SJSA1 (cell line): ENCODE measurements at places on chromosomes 2 and 18.

DNA sequence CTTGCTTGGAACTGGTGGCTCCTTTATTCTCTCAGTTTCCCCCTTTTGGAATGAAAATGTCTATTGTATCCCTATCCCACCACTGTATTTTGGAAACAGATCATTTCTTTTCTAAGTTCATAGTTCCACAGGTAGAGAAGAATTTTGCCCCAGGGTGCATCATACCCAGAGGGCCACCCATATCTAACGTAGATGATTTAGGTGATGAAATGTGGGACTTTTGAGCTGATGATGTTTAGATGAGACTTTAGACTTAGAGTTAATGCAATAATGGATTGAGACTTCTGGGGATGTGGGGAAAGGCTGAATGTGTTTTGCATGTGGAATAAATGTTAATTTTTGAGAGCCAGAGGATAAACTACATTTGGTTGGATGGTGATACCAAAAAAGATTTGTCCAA is 107.9 kb upstream of the CYP26B1 start:
- DNase-seq = no peak

DNA sequence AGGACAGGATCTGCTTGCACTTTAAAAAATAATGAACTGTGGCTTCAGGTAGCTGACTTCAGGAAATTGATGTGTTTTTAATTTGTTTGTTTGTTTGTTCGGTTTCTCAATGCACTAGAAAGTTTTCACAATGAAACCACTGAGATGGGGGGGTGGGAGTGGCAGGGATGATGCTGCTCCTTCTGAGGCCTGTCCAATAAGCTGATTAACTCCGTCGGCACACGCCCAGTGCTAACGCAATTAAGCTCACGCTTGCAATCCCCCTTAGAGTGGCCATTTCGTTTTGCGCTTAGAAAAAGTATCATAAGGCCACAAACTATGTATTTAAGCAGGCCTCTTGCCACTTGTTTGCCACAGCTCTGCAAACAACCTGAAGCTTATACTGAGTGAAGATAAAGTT is 12.5 kb upstream of the GPR39 start:
- DNase-seq = no peak

GRCh38 chr2:241780939-241781569 is 4.4 kb downstream of the GAL3ST2 start:
- no peak for DNase-seq

DNA sequence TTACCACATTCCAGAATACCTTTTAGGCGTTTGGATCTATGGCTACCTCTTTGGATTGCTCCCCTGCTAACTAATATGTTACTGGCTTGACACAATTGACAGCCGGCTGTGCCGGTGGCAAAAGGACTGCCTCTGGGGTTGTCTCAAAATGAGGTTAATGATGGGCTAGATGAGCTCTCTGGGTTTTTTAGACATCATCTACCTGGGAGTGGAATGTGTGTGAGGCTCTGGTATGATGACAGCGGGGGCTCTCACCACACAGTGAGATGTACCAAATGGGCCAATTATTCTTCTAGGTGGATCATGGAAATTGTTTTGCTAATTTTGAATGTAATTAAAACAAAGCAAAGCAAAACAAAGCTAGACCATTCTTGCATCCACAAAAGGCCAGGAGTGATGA is 391.1 kb upstream of the SPRED2 start:
- DNase-seq = no peak

DNA sequence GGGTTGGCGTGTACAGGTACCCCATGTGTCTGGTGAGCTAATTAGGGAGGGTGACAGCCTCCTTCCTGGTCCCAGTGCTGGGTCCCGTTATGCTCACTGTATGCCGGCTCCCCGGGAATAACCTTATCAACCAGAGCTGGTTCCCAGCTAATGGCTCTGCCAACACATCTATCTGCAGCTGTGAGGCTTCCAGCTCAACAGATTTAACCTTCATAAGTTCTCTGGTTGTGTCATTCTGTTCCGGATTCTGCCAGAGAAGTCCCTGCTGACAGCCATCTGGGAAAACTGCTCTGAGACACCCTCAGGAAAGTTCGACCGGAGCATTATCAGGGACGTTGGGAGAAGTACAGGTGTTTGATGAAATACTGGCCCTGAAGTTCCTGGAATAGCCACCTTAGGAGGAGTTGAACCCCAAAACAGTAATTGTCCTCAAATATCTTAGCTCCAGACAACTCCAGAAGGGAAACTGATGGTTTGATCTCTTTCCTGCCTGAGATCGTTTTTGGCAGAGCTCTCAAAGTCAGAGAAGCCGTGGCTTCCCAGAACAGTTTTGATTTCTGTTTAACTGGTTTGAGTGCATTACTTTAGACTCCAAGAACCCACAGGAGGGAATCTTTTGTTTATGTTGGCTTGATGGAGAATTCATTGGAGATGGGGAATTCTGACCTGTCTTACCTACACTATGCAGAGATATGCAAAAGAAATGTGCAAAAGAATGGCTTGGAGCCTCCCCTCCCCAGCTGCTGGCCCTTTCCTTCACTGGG is 39.4 kb upstream of the TXNDC2 start:
- DNase-seq = no peak

DNA sequence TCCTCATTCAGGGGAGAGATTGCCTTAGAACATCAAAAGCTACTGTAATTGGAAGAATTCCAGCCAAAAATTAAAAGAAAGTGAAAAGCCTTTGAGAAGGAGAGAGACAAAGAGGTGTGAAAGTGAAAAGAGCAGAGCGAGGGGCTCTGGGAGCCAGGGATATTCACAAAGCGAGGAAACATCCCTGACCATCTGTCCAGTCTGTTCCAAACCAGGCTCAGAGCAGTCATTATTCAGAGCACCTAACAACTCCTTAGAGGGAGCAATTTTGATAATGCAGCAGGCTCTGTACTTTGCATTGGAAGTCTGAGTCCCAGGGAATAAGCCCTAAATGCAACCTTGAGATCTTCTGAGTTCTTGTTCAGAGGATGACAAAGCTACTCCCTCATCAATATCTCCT is 119.1 kb upstream of the LYPD1 start:
- no peak for DNase-seq

DNA sequence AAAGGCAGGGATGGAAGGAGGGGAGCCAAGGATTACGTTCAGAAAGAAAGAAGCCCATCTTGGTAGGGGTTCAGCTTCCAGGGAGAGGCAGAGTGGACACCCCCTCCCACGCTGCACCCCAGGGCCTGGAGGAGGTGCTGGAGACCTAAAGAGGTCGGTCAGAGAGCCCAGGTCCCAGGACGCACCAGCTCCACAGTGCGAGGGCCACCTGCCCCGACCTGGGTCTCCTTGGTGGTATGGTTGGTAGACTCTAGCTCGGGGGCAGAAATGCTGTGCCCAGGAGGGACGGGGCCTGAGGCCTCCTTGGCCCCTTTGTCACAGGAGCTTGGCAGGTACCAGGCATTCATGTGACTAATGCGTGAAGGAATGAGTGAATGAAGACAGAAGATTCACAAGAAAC is 87.1 kb upstream of the RAB6C start:
- DNase-seq = no peak

GRCh38 chr2:11254100-11254536 is 90.3 kb downstream of the ROCK2 start:
- DNase-seq = no peak

- DNase-seq = no peak
These were observed 283.3 kb downstream of the NRXN1 start for GRCh38 chr2:50748671-50749070.

DNA sequence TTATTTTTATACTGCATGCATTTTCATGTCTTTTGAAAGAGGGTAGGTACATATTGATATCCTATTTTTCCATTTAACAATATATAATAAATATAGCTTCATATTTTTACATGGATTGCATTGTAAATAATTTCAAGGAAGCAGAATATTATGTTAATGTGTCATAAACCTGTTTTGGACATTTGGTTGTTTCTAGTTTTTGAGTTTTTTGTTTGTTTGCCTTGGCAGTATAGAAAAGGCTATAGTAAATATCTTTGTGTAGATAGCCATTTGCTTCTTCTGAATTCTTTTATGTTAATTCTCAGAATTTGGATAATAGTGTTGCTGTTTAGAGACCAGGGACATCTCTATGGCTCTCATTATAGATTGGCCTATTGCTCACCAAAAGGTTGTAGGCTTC is 645.2 kb downstream of the SLC4A3 start:
- no peak for DNase-seq

DNA sequence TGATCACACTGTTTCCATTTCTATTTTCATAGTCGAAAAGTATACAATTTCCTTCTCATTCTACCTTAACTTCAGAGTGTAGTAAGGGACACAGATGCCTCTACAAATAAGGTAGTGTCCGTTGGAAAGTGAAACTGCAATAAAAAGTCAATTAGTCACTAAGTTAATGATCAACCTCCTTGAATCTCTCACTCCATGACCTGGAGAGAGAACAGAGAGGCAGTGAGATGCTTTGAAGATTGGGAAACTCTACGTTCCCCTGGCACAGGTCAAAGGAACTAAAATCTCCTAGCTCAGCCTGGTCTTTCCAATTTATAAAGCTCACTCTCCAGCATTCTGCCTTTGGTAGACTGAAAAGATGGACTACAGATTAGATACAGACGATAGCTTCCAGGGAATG is 153.8 kb upstream of the ACAA2 start:
- DNase-seq = no peak

DNA sequence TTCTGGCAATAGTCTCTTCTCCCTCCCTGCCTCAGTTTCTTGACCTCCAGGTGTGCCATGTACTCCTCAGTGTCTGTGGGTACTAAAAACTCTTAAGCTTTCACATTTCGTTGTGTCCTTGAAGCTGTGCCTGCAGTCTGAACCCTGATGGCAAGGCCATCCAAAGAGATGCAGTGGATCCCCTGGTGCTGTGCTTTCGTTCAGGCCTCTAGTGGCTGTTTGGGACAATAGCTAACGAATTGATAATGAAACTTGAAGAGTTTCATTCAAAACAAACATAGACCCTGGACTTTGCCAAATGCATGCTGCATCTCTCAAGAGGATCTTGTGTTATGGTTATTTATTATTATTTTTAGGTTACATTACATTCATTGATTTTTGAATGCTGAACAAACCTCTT is 523.1 kb upstream of the FSIP2 start:
- DNase-seq = no peak

GRCh38 chr2:137523931-137524330 is 440.3 kb upstream of the HNMT start:
- DNase-seq = no peak

GRCh38 chr18:63258749-63259566 is 60.6 kb downstream of the BCL2 start:
- DNase-seq = no peak

DNA sequence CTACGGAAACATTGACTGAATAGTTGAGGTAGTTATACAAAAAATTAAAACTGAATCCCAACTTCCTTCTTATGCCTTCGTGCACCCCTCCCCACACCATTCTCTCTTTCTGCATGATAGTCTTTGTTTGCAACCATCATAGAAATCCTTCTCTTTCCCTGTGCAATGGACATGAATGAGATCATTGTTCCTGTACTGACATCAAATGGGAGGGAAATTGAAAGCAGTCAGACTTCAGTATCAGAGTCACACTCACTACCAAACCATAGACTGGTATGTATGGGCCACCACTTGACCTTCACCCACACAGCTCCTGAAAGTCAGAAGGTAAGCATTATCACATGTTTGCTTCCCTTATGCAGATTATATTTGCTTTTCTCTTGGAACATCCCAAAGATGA is 782.8 kb downstream of the BCL11A start:
- DNase-seq = no peak

DNA sequence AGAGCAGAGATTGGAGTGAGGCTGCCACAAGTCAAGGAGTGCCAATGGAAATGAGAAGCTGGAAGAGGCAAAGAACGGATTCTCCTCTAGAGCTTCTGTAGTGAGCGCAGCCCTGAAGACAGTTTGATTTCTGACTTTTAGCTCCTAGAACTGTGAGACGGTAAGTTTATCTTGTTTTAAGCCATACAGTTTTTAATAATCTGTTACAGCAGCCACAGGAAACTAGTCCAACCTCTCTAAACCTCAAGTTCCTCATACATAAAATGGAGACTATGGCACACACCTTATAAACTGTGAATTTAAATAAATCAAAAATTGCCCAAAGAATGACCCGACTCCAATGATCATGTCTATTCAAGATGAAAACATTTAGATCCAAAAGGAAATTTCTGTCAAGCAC is 596.5 kb downstream of the BCL11A start:
- DNase-seq = no peak
